Fibroblast of the conjunctiva (primary cell): ENCODE measurements at places on chromosomes 1 and 21.

- DNase-seq: no peak
Measured at GRCh38 chr1:30407865-30408580, 315.4 kb downstream of the MATN1 start.

DNA sequence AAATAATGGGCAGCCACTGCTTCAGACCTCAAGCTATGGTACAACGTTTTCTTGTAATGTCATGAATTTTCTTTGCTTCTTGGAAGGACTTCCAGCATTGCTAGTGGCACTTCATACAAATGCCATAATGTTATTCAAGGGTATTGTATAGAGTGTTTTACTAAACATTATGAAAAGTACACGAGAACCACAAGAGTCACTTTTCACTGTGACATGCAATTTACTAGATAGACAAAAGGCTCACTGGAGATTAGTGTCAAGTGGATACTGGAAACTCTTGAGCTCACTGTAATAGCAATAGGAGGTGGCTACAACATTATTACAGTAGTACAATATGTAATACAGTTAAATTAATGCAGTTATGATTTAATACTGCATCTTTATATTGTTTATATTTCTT is 5.3 kb upstream of the OLFM3 start:
- DNase-seq: no peak

DNA sequence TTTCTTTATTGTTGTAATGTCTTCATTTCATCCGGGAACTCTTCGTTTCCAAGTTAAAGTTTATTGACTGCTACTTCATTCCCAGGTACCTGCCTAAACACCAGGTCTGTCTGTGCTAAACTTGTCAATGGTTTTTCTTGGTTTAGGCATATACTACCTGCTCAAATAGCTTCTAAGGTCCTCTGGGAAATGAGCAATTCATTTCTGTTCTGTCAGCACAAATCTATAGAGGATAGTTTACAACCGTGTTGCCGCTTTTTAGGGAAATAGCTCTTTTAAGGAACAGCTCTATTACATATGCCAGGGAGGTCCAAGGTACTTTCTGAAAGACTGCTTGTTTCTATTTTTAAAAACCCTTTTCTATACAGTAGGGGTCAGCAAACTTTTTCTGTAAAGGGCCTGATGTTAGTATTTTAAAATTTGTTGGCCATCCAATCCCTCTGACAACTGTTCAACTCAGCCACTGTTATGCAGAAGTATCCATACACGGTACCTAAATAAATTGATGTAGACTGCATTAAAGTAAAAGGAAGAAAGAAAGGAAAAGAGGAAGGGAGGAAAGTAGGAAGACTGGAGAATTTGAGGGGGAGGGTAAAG is 222.7 kb upstream of the PTBP2 start:
- DNase-seq: no peak

GRCh38 chr1:77686796-77687518 is 4.5 kb upstream of the ZZZ3 start:
- no peak for DNase-seq

DNA sequence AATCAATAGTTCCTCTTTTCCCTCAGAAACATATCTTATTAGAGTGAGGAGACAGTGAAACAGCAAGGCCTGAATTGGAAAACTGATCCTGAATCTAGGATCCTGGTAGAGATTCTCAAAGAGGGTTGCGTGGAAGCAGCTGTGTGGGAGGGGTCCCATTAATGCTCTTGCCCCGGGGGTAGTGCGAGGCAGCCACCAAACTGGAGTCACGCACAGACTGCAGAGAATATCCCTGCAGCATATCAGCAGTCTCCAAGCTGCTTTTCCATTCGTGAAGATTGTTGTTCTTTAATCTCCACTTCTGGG is 150.1 kb downstream of the DISC1 start:
- no peak for DNase-seq

DNA sequence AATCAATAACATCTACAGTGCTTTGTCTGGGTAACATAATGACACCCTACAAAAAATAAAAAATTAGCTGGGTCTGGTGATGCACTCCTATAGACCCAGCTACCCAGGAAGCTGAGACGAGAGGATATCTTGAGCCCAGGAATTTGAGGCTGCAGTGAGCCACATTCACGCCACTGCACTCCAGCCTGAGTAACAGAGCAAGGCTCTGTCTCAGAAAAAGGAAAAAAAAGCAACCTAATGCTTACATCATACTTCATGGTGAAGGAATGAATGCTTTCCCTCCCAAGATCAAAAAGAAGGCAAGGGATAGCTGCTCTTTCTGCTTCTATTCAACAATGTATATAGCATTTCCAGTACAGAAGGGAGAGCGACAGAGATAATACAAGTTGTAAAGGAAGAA is 24.2 kb upstream of the CTTNBP2NL start:
- DNase-seq: no peak
